ENCODE measurements at places on chromosomes 1 and 21.

DNA sequence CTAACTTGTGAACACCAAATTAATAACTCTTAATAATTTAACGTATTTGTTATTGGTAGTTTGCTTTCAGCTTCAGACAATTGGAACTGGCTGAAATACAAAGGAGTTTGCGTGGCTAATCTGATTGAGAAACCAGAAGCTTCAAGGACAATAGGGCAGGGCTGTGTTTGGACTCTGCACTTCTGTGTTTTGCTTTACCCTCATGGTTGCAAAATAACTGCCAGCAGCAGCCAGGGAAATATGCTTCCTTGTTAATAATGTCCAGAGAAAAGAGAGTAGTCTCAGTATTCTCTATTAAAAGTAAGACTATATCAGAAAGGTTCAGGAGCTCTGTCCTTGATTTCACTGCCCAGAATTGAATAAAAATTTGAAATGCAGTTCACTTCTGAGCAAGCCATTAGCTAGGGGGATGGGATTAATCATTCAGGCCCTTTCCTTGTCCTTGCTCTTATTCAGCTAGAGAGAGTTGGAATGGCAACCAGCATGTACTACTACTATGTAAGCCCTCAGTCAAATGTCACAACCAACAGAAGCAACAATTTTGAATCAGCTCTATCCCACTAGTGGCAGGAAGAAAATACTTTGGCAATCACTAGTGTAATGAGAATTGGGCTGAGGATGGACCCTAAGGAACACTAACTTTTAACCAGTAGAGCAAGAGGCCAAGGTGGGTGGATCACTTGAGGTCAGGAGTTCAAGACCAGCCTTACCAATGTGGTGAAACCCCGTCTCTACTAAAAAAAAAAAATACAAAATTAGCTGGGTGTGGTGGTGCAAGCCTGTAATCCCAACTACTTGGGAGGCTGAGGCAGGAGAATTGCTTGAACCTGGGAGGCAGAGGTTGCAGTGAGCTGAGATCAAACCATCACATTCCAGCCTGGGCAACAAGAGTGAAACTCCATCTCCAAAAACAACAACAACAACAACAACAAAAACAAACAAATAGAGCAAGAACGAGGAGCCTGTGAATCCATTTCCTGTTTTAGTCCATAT lies 76.8 kb downstream of the POU2F1 start:
- DNase-seq = no peak

DNA sequence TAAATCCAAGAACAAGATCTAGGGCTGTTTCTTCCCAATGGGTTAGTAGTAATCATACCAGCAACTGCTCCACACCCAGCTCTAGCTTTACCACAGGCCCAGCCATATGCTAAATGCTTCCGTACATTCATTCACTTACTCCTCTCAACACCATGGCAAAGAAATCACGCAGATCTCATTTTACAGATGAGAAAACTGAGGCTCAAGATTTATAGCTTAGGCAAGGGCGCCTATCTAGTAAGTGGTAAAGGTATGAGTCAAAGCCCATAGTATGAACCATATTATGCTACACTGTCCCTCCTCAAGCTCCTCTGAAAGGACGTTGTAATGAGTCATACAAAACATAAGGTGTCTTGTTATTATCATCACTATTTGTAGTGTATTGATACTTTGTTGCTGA lies 82.2 kb downstream of the NIBAN1 start:
- DNase-seq = no peak

DNA sequence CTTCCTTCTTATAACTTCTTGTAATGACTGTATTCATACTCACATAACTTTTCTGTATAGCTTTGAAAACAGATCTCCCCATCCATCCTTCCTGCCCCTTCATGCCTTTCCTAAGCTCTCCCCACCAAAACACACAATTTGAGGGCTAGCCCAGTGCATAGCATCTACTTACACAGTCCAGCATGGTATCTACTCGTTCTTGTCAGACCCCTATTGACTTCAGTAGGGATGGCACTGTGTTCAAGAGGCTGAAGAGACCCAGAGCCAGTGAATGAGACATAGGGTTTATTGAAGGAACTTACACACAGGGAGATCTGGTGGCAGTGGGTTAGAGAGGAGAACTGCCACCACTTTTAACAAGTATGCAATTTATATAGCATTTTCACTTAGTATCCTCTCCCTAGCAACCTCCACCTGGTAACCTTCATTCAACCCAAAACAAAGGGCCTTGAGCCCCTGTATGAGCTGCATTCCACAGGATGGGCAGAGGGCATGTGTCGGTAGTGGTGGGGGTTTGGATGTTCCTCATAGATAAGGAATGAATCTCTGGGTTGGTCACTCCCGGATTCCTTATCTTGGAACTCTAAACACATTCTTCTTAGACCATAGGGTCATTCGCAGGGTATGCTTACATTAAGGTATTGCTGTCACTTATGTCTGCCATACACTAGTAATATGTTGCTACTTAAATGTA lies 64.9 kb upstream of the GNG12 start:
- no peak for DNase-seq

- DNase-seq = no peak
Measured at GRCh38 chr1:55214934-55215193, 300 bp downstream of the USP24 start.

GRCh38 chr1:156226782-156227181 lies 14.0 kb downstream of the PMF1 start:
- DNase-seq = no peak

DNA sequence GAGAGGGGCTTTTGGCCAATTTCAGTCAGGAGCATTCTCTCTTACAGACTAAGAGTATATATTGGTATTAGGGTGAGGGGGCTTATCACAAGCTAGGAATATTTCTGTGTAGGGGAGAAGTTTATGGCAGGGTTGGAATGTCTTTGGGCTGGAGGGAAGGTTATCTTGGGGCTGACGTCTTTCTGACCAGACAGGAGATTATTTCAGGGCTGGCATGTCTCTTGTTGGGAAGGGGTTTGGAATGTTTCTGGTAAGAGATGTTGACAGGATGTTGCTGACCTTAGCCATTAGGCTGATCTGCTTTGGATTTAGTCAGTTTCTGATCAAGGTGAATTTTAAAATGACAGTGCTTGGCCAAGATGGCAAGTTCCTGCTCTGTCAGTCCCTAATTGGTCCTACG lies 17.8 kb upstream of the HSD3B1 start:
- DNase-seq = no peak

- DNase-seq = no peak
Measured at GRCh38 chr1:182817802-182818201, 21.3 kb upstream of the DHX9 start.

DNA sequence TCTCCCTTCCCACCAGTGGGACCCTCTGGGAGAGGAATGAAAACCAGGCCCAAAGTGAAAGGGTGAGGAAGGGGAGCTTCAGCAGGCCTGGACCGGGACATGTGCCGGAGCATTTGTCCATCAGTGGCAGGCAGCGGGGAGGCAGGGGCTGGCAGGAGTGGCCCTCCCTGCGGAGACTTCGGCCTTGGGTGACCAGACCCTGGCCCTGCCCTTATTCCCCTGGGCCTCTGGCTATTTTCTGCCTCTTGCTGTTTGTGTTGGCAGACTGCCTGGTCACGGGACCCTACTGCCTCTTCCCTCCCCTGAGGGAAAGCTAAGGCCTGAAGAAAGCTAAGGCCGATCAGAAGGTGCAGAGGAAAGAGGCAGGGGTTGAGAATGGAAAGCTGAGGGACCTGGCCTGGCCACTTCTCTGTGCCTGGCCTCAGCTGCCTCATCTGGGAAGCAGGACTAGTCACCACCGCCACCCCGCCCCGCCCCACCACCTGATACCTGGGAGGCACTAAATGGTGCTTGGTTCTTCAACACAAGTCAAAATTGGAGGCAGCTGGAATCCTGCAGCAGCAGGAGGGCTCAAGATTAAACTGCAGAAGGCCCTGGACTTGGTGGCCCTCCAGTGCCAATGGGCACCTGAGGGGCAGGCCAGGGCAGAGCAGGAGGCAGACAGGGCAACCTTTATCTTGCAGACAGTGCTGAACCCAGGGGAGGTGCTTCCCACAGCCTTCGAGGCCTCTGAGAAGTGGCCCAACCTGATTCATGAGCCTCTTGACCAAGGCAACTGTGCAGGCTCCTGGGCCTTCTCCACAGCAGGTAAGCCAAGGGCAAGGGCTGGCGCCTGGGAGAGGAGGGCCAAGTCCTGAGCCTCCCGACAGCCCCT lies 7.9 kb downstream of the TINAGL1 start:
- no peak for DNase-seq

DNA sequence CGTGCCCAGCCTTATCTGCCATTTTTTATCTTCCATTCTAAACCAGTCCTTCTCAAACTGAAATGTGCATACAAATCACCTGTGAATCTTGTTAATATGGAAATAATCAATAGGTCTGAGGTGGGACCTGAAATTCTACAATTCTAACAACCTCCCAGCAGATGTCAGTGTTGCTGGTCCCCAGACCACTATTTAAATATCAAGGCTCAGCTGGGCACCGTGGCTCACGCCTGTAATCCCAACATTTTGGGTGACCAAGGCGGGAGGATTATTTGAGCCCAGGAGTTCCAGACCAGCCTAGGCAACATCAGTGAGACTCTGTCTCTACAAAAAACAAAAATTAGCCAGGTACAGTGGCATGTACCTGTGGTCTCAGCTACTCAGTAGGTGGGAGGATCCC lies 4.1 kb downstream of the UQCRHL start:
- DNase-seq = no peak

DNA sequence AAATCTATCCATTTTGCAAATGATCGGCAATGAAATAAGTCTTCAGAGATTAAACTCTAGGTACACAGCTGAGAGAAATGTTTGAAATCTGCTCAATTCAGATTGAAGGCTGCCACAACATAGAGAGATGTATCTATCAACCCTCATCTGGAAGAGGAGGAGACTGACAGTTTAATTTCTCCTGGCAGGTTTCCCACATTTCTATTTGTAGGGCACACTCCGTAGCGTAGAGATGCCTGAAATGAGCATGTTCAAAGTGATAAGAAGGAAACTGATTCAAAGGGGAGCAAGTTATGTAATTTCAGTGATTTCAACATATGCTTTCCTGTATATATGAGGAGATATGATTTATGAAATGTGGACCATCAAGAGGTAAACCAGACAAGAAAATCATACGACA lies 44.1 kb downstream of the NIBAN1 start:
- DNase-seq = no peak

DNA sequence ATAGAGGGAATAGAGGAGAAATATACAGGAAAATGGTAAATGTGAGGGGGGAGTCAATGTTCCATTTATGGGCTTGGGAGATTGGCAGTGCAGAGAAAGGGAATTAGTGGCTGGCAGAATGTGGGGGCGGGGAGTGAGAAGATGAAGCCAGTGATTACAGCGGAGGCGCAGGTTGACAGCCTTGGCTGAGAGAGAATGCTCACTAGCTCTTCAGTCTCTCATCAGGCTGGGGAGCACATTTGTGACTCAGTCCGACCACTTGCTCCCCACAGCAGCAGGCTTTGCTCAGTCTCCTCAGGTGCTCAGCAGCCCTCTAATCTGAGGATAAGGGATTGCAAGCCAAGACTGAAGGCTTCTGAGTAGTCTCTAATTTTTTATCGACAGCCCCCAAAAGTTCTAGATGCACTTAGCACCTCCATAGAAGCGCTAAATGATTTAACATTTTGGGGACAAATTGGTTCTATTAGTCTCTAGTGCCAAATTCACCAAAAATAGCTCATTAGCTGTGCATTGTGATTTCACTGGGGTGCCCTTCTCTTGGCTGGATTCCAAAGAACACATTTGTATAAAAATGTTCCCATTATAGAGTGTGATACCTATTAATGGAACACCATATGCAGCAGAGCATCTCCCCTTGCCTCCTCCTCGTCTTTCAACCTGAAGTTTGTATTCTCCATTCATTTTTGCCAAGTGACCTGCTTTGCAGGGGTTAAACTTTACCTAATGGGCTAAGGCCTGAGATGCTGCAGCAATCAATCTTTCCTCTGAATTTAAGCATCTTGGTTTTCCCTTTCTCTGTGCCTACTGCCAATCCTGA lies 191.8 kb downstream of the ZNF326 start:
- no peak for DNase-seq

DNA sequence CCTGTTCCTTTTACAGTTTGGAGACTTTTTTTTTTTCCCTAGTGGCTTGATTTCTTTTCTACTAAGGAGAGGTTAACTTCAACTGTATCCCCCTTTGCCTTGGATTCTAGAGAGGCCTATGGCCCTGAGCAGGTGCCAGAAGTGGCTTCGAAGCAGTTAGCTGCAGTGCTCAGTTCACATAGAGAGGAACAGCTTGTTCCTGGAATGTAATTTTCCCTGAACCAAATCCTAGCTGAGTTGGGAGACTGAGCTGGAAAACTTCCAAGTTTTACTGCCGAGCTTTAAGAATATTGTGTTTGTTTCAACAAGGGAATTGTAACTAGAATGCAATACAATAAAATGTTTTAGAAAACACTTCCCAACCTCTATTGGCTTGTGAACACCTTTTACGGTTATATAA lies 17.5 kb downstream of the RD3 start:
- DNase-seq = no peak

GRCh38 chr1:224897529-224898327 lies 31.7 kb upstream of the DNAH14 start:
- DNase-seq = no peak

- DNase-seq = no peak
Measured at GRCh38 chr21:33259428-33259827, 6.7 kb upstream of the IL10RB start.

Measured in activated T-helper 1 cell treated with anti-CD3 and anti-CD28 coated beads, Interleukin-2, amount 50 U/mL, for 16 hours (primary cell).